Activated CD8-positive, alpha-beta T cell treated with anti-CD3 and anti-CD28 coated beads, Interleukin-2, amount 10 ng/mL, durations not matched to agents 7 days and 5 days (primary cell): ENCODE measurements at places on chromosomes 6 and 20.

- peaks cover 11% of the 10 kb centered on the region for H3K27me3 ChIP-seq
- DNase-seq: no peak
- H3K36me3 ChIP-seq: no peaks in the 10 kb centered on the region
- no peak overlapping the region for H3K27ac ChIP-seq
These were observed 39.7 kb downstream of the LBP start for GRCh38 chr20:38386004-38386403.

- DNase-seq: no peak
- no peaks in the 10 kb centered on the region for H3K36me3 ChIP-seq
- H3K4me3 ChIP-seq: no peak overlapping the region
- H3K4me1 ChIP-seq: no peaks in the 10 kb centered on the region
- no peak overlapping the region for H3K27ac ChIP-seq
These were observed 38.5 kb downstream of the TSPYL4 start for GRCh38 chr6:116215414-116215813.

DNA sequence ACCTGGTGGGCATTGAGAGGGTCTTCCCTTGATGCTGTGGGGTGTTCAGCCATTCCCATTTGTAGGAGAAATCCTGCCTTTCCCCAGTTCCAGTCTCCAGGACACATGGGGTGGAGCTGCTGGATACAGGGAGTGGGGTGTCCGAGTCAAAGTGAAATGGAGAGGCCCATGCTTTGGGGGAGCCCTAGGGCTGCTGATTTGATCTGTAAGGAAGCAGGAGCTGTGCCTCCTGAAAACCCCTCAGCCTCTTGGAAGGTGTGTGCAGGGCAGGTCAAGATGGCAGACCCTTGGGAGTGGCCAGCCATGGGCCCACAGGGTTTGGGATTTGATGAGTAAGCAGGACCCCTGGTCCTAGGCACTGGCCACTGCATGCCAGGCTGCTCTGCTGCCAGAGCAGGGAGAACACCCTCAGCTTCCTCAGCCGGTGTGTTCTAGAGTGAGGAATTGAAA lies 82.0 kb downstream of the SERAC1 start:
- no peak for DNase-seq
- peak overlapping the region; percentile 77 for H3K27ac ChIP-seq
- H3K36me3 ChIP-seq: peaks cover 75% of the 10 kb centered on the region
- H3K4me1 ChIP-seq: peaks cover 22% of the 10 kb centered on the region
- H3K27me3 ChIP-seq: no peaks in the 10 kb centered on the region

GRCh38 chr6:142482249-142482648 lies 180.4 kb downstream of the ADGRG6 start:
- no peak for DNase-seq
- H3K4me3 ChIP-seq: no peak overlapping the region
- no peaks in the 10 kb centered on the region for H3K36me3 ChIP-seq
- H3K4me1 ChIP-seq: peaks cover 8% of the 10 kb centered on the region
- H3K27me3 ChIP-seq: no peaks in the 10 kb centered on the region

DNA sequence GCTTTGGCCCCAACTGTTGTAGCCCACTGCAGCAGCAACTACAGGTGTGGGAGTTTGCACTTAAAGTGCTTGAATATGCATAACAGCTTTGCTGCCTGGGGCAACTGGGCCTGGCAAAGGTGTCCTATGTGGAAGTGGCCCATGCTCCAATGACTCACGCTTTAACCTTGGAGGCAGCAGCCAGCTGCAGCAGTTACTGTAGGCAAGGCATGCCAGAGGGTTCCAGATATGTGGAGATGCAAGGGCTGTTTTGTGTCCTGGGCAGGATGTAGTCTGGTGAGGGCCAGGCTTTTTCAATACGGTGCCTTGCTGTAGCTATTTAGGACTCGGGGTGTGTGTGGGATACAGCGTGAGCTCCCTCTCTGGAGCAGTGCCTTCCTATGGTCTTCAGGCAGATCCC lies 150.3 kb downstream of the NKAIN2 start:
- H3K27ac ChIP-seq: no peak overlapping the region
- H3K27me3 ChIP-seq: no peaks in the 10 kb centered on the region
- no peaks in the 10 kb centered on the region for H3K36me3 ChIP-seq
- H3K4me1 ChIP-seq: no peaks in the 10 kb centered on the region
- no peak for DNase-seq
- no peak overlapping the region for H3K4me3 ChIP-seq

- H3K27me3 ChIP-seq: no peaks in the 10 kb centered on the region
- H3K36me3 ChIP-seq: no peaks in the 10 kb centered on the region
- no peak for DNase-seq
These were observed 78.4 kb upstream of the PMEPA1 start for GRCh38 chr20:57787990-57788781.

DNA sequence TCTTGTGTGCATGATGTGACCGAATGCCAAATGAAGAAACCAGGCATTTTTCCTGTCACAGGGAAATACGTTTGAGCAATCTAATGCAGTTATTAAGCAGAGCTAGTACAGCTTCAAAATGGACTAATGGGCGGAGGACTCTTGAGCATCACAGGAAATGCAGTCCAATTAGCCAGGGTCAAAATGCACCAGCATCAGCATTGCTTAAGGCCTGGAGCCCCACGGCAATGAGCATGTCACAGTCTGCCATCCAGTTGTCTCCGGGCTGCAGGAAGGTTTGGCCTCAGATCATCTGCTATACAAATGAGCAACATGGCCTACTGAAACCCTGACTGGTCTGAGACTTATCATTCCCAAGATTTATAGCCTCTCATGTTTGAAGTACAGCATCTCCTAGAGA lies 652.1 kb upstream of the SLC35B3 start:
- no peak overlapping the region for H3K4me3 ChIP-seq
- no peaks in the 10 kb centered on the region for H3K27me3 ChIP-seq
- no peak overlapping the region for H3K27ac ChIP-seq
- H3K4me1 ChIP-seq: peaks cover 9% of the 10 kb centered on the region
- no peaks in the 10 kb centered on the region for H3K36me3 ChIP-seq
- no peak for DNase-seq

GRCh38 chr6:41713159-41713649 lies 22.2 kb downstream of the TFEB start:
- H3K27me3 ChIP-seq: no peaks in the 10 kb centered on the region
- peaks cover 6% of the 10 kb centered on the region for H3K36me3 ChIP-seq
- DNase-seq: no peak
- H3K4me3 ChIP-seq: no peak overlapping the region

GRCh38 chr6:34580707-34581560 lies 24.8 kb upstream of the SPDEF start:
- no peaks in the 10 kb centered on the region for H3K36me3 ChIP-seq
- peaks cover 7% of the 10 kb centered on the region for H3K4me1 ChIP-seq
- no peak overlapping the region for H3K4me3 ChIP-seq
- no peak for DNase-seq
- no peak overlapping the region for H3K27ac ChIP-seq

GRCh38 chr6:1481286-1481685 lies 91.9 kb downstream of the FOXF2 start:
- H3K27me3 ChIP-seq: peaks cover 14% of the 10 kb centered on the region
- no peak for DNase-seq
- no peaks in the 10 kb centered on the region for H3K36me3 ChIP-seq
- H3K4me3 ChIP-seq: no peak overlapping the region
- H3K27ac ChIP-seq: no peak overlapping the region
- no peaks in the 10 kb centered on the region for H3K4me1 ChIP-seq

DNA sequence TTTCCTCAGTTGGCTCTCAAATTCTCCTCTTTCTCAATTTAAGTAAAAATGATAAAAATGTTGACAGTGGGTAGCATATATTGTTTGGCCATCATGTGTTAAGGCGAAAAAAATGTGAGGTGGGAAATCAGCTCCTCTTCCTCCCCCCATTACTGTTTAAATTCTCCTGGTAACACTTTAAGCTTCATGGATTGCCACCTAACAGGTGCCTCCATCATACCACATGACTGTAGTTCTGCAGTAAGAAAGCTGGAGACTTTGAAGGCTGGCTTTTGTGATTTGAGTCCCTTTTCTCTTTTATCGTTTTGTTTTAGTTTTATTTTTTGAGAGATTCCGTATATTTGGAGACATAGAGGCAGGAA lies 1.2 kb downstream of the ZFAND3 start:
- H3K27me3 ChIP-seq: peaks cover 8% of the 10 kb centered on the region
- DNase-seq: no peak
- H3K4me1 ChIP-seq: peaks cover 48% of the 10 kb centered on the region

- peaks cover 22% of the 10 kb centered on the region for H3K4me1 ChIP-seq
- H3K4me3 ChIP-seq: no peak overlapping the region
- H3K36me3 ChIP-seq: peaks cover 3% of the 10 kb centered on the region
- no peak overlapping the region for H3K27ac ChIP-seq
- H3K27me3 ChIP-seq: no peaks in the 10 kb centered on the region
These were observed 151.9 kb downstream of the CDKAL1 start for GRCh38 chr6:20686142-20686541.

GRCh38 chr20:18717062-18717461 lies 96.5 kb upstream of the SCP2D1 start:
- H3K4me3 ChIP-seq: no peak overlapping the region
- no peak overlapping the region for H3K27ac ChIP-seq
- no peaks in the 10 kb centered on the region for H3K27me3 ChIP-seq
- peaks cover 5% of the 10 kb centered on the region for H3K4me1 ChIP-seq

GRCh38 chr6:25053875-25054371 lies 118.2 kb upstream of the RIPOR2 start:
- H3K4me3 ChIP-seq: no peak overlapping the region
- peak overlapping the region; percentile 44 for H3K27ac ChIP-seq
- peaks cover 89% of the 10 kb centered on the region for H3K4me1 ChIP-seq

GRCh38 chr6:19866985-19867627 lies 29.9 kb downstream of the ID4 start:
- no peaks in the 10 kb centered on the region for H3K36me3 ChIP-seq
- H3K4me1 ChIP-seq: no peaks in the 10 kb centered on the region
- no peak overlapping the region for H3K4me3 ChIP-seq

DNA sequence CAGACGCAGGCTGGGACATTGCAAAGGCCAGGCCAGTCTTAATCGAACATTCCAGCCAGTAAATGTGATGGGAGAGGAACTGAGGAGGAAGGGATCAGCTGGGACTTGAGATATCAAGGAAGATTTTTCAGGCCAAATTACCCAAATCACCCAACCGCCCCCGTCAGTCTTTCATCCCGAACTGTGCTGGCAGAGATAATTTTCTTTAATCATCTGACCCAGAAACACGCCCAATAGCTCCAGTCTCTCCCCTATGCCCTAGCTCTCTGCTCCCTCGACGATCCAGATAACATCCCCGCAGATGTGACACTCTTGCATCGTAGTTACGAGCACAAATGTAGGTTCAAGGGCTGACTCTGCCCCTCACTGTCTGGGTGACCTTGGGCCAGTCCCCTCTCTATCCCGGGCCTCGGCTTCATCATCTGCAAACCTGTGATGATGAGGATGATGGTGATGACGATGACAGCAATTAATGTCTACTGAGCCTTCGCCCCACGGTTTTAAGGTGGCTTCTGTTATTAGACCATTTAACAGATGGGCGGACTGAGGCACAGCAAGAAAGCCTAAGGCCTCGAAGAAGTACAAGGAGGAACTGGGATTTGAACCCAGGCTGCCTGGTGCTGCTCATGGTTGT lies 118.6 kb downstream of the PREX1 start:
- H3K36me3 ChIP-seq: peaks cover 86% of the 10 kb centered on the region
- H3K4me1 ChIP-seq: peaks cover 89% of the 10 kb centered on the region

DNA sequence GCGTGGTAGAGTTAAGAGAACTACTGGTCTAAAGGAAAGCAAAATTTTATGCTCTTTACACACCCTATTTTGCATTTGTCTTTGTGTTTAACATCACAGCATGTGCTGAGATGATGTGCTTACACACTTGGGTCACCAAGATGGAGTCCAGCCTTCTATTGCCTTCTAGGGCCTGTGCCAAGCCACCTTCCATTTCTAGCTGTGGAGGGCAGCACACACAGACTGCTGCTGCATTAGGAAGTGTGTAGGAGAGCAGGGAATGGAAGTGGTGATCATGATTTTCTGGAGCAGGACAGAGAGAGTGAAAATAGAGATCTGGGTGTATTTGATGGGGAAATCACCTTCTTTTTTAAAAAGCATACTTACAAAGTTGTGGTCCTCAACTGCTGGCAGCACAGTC lies 191.6 kb downstream of the SOX4 start:
- H3K4me1 ChIP-seq: peaks cover 6% of the 10 kb centered on the region
- no peak overlapping the region for H3K4me3 ChIP-seq
- no peak for DNase-seq
- H3K27ac ChIP-seq: no peak overlapping the region
- no peaks in the 10 kb centered on the region for H3K36me3 ChIP-seq
- H3K27me3 ChIP-seq: no peaks in the 10 kb centered on the region

GRCh38 chr6:147207351-147207750 lies 3.1 kb downstream of the STXBP5 start:
- no peaks in the 10 kb centered on the region for H3K27me3 ChIP-seq
- peaks cover 22% of the 10 kb centered on the region for H3K36me3 ChIP-seq
- DNase-seq: no peak
- no peak overlapping the region for H3K27ac ChIP-seq
- H3K4me3 ChIP-seq: no peak overlapping the region

GRCh38 chr6:35148167-35148741 lies 7.1 kb upstream of the TCP11 start:
- H3K36me3 ChIP-seq: no peaks in the 10 kb centered on the region
- H3K27ac ChIP-seq: no peak overlapping the region
- H3K27me3 ChIP-seq: peaks cover 8% of the 10 kb centered on the region

DNA sequence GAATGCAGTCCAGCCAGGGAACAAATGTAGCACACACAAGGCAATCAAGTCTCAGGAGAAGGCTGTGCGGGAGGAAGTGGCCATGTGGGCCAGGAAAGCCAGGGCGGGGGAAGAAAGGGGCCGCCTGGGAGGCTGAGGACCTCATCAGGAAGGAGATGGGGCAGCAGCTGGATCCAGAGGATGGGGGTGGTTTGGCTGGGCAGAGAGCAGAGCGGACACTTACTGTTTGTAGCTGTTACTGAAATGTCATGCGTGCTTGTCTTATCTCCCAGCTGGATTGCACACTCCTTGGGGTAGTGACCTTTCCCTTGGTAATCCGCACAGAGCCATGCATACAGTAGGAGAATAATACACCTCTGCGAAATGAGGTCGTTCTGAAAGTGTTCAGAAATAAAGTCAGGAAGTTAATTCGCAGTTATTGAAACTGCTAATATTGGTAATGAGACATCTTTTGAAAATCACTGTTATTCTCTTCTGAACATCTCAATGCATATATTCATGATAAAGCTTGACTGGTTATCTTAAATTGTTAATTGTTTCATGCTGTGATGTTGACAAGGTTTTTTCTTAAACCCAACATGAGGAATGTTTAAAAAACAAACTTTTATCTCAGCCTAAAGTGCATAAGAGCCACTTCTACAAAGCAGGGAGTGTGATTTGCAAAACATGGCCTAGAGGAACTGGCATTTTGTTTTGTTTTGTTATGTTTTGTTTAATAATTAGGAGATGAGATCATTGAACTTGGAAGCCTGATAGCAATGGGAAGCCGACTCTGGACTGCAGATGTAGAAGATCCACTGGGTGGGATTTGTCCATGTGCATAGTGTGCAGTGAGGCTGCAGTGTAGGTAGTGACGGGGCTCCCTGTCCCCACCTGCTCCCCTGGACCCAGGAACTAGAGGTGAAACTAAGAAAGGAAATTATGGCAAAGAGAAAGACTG lies 18.0 kb upstream of the MAP3K4 start:
- H3K4me1 ChIP-seq: no peaks in the 10 kb centered on the region
- no peak for DNase-seq
- peaks cover 6% of the 10 kb centered on the region for H3K27me3 ChIP-seq
- no peaks in the 10 kb centered on the region for H3K36me3 ChIP-seq
- H3K4me3 ChIP-seq: no peak overlapping the region
